ENCODE measurements at places on chromosomes 5 and 9. TPM values are rescaled to one million over a fixed set of nuclear protein-coding genes. Genes with fewer than 3 reads are reported as not detected.

The CCIN gene
- 0.05 TPM for total RNA-seq

DNA sequence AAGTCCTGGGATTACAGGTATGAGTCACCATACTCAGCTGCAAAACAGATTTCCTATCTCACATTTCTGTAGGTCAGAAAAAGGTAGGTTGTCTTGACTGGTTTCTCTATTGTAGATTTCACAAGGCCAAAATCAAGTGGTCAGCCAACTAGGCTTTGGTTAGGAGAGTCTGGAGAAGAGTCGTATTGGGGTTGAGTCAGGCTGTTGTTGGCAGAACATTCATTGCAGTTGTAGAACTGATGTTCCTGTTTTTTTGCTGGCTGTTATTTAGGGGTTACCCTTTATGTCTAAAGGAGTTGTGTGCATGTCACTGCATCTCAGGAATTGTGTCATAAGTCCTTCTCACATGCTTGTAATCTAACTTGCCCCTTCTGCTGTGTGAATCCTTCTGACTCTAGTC is 814.2 kb upstream of the GRAMD2B start:
- no peak for DNase-seq

DNA sequence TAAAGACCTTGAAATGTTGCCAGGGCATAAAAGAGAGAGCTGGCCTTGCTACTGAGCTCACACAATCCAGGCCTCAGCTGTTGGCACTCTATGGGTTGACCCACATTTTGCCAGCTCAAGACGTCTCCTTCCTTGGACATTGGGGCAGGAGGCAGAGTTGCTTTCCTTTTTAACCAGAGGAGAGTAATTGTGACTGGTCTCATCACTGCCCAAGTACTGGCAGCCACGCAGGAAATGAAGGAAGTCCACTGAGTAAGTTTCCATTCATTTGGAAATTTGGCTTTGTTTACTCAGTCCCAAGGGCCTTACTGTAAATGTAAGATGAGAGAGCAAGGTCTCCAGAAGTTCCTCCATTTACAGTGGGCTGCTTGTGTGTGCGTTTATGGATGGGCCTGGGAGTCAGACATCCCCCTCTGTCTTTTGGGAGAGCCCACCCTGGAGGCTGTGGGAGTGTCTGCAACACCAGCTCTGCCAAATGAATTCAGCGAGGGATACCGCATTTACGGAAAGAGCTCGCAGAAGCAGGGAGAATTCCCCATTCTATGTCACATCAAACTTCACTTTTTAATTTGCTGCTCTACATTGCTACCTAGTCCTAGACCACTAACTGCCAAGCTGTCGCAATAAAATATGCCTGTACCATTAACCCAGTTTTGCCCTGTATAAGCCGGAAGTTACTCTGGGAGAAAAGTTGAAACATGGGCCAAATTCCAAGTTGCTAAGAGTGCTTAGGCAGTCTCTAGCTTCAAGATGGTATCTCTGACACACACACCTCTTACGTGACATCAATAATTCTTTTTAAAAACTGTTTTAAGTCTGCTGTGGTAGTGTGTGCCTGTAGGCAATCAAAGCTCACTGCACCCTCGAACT is 24.5 kb upstream of the PDZD2 start:
- DNase-seq = no peak

DNA sequence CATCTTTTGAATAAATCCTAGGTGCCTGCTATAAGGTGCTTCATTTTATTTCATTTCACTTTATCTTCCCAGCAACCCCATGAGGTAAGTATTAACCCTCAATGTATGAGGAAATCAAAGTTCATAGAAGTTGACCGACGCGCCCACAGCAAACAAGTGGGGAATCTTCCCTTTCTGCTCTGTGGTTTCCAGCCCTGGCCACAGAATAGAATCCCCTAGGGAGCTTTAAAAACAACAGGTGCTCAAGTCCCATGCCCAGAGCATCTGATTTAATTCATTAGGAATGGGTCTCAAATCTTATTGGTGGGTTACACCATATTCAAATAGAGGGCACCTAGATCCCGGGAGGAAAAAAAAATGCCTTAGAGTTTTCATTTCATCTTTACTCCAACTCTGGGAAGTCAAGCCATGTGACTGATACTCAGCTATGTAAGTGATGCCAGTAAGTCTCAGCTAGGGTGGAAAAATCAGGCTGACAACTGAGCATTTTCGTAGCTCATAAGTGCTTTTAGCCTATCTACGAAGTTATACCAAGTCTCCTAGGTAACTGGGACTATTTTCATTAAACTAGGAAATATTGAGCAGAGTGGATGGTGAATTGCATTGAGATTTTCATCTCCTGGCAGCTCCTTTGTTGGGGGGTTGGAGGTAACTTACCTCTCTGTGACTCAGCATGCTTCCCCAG is 353.4 kb upstream of the SLC30A5 start:
- DNase-seq = peak; percentile 78

The PCDHGB7 gene
- 0.91 TPM for total RNA-seq

- DNase-seq = no peak
Measured at GRCh38 chr9:111427186-111427585, 57.0 kb downstream of the ECPAS start.

DNA sequence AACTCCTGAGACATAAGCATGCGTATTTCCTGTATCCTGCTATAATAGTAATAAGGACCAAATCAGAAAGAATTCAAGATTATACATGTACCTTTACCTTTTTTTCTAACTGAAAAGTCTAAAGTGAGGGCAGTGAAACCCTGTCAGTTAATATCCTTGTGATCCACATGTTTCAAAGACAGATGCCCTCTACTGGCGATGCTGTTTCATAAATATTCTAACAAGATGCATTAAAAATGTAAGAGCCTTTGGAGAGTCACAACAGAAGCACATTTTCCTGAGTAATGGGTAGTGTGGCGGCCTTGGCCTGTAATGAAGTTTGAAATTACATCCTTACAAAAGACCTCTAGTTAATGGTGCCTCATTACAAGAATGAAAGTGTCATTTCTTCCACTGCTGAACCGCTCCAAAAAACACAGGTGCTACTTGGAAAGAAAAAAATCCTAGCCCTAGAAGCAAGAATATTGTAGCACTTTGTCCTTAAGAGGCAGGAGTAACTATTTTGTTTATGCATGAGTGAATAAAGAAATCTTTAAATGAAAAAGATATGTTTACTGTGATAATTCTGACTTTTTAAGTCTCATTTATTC is 232.6 kb downstream of the EPB41L4A start:
- DNase-seq = peak; percentile 16

DNA sequence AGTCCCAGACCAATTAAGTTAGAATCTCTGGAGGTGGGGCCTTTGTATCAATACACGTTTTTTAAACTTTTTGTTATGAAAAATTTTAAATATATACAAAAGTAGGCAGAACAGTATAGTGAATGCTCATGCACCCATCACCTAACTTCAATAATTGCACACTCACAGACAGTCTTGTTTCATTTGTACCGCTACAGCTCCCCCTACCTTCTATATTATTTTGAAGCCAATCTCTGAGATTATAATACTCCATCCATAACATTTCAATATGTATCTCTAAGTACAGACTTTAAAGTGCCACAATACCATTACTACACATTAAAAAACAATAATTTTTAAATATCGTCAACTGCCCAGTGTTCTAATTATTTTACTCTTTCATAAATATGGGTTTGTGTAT is 32.9 kb downstream of the ISL1 start:
- DNase-seq = peak; percentile 18

DNA sequence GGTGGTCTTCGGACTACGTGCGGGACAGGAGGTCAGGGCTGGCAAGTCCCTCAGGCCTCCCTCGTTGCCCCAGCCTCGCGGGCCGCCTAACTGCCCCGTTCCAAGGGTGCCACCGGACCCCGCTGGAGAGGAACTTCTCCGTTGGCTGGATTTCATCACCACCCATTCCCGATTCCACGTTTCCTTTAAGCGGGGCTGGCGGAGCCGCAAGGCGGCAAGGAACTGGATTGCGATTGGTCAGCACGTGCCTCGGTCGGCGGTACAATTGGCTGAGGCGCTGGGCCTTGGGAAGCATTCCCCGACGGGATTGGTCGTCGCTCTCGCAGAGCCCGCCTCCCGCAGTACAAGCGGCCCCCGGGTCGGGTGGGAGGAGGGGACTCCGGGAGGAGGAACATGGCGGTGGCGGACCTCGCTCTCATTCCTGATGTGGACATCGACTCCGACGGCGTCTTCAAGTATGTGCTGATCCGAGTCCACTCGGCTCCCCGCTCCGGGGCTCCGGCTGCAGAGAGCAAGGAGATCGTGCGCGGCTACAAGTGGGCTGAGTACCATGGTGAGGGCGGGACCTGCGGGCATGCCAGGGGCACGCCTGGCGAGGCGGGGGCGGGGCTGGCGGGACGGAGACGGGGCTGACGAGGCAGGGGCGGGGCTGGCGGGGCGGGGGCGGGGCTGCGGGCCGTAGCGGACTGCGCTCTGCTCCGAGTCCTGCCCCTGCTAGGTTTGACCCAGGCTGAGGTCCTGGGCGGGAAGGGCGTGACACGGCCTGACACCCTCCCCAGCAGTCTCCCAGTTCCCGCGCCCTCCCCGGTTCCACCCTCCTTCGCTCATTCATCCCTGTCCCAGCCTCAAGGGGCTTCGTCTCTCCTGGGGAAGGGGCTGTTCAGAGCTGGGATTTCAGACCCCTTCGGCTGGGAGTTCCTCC is at the start of gene PHPT1:
Gene PHPT1, plus strand, starts transcription at position 372 of the 922 bp plus-strand sequence. Its CDS starts 22 bp downstream, at position 394.
- DNase-seq = peak; percentile 100

Measured in SJCRH30 (cell line).